Activated CD8-positive, alpha-beta memory T cell treated with anti-CD3 and anti-CD28 coated beads, Interleukin-2, amount 50 U/mL, for 4 hours (primary cell): ENCODE measurements at places on chromosomes 11 and 22.
A peak's percentile ranks its signal among the peaks of the same experiment; 100 is the strongest.

GRCh38 chr11:122709039-122709760, 53.7 kb downstream of the UBASH3B start:
- no peak for DNase-seq

DNA sequence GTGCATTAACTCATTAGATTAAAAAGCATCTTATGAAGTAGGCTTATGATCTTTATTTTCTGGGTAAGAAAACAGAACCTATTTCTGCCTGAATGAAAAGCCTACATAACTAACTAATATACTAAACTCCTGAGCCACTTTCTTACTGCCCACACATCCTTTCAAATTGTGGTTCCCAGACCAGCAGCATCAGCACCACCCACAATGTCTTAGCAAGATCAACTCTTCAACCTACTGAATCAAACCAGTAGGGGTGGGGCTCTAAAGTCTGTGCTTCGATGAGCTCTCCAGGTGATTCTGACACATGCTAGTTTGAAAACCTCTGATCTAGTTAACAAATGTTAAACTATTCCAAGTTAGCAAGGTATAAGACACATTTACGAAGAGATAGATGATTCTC, 462.4 kb downstream of the DLG2 start:
- DNase-seq = no peak

- no peak for DNase-seq
Observed at GRCh38 chr22:30297276-30297990, 8.1 kb upstream of the CASTOR1 start.

DNA sequence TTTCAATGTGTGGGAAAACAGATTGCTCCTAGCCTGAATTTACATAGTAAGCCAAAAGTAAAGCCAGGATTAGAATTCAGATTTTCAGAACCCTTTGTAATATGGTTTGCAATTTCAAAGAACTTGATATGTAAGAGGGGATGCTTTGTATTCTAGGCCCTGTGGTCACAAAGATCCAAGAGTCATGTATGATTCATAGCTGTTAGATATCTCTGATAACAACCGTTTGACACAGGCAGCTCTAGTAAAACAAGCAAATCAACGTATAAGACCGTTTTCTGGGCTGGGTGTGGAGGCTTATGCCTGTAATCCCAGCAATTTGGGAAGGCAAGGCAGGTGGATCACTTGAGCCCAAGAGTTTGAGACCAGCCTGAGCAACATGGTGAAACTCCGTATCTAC, 79.6 kb downstream of the EMSY start:
- DNase-seq = no peak

DNA sequence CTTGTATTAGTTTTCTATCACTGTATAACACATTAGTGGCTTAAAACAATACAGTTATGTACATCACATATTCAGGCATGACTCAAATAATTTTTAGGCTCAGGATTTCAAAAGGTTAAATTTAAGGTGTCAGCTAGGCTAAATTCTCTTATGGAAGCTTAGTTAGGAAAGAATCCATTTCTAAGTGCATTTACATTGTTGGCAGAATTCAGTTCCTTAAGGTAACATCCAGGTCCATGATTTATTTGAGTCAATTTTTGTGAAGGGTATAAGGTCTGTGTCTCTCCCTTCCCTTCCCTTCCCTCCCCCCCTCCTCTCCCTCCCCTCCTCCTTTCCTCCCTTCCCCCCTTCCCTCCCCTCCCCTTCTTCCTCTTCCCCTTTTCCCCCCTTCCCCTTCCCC, 399.0 kb upstream of the CNTN5 start:
- DNase-seq = no peak

DNA sequence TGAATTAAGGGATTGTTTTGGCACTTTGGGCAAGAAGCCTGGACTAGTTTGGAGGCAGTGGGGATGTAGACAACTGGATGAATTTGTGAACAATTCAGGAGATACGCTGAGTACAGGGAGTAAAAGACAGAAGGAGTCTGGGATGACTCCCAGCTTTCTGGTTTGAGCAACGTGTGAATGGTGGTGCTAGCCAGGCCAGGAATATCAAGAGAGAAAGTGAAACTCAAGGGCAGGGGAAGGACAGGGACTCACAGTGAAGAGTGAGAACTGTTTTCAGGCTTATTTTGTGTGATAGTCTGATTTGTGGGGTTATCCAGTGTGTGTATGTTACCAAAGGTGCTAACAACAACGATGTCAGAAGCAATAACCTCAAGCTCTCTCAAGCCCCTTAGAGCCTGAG, 15.9 kb downstream of the CHRM1 start:
- DNase-seq = no peak

DNA sequence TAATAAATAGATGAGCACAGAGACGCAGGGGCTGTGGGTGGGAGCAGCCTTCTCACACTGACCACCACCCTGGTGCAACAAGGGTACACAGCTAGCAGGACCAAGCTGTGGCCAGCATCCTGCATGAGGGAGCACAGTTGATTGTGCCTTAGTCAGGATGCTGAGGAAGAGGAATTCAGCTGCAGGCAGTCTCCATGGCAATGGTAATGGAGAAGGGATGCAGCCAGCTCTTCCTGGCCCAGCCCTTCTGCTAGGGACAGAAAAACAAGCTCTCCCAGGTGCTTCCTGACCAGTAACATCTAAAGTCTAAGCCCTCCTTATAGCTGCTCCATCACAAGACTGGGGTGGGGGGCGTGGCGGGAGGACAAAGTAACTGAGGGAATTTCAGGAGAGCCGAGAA, 363.5 kb downstream of the BUD13 start:
- DNase-seq = no peak

GRCh38 chr11:66339162-66339675, 3.0 kb upstream of the RIN1 start:
- no peak for DNase-seq

DNA sequence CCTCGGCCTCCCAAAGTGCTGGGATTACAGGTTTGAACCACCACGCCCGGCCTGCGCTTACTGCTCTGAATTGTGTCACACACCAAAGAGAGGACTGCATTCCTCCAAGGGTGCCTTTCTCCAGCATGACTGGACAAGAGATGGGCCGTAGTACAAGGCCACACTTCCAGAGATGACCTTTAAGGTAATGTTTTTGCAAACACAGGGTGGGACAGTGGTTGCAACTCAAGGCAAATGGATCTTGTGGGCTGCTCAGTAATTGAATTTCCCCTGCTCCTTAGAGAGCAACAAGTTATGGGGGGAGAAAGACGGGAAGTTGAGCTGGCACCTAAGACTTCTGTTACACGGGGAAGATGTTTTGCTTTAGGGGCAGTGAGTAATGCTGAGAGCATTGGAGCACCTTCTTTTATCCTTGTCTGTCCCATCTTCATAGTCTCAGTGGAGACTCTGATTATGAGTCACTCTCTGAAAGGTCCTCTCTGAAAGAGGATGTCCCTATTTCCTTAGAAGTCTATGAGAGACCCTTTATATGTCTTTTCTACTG, 66.3 kb downstream of the C11orf91 start:
- DNase-seq = no peak

GRCh38 chr22:23130697-23131096, 11.1 kb downstream of the RSPH14 start:
- DNase-seq = no peak

- no peak for DNase-seq
Observed at GRCh38 chr11:121237686-121238658, 54.6 kb upstream of the SC5D start.

GRCh38 chr22:37164505-37164887, 14.8 kb upstream of the IL2RB start:
- DNase-seq = no peak

DNA sequence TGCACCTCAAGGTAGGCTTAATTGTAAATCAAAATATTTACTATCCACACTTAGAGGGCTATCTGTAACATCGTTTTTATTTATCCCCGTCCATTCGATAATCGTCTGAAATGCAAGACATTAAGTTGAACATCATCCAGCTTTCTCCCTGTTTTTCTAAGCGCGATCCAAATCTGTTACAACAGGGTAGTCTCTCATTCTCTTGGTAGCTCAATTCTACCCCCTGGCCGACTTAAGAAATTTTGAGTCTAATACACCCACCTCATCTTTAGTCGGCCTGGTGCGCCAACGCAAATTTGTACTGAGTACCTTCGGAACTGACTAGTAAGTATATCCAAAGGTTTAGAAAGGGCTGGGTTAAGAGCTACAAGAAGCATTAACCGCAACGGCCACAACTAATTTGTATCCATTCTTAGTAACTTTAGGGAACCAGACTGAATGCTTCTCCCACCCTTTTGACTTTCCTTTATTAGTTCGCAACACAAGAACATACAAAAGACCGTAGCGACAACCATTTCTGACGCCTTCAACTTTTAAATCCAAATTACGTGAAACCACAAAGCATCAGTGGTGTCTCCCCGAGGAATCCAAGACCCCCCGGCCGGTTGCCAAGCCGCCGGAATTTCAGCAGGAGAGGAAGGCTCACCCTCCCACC, 1.0 kb upstream of the ZNF143 start:
- DNase-seq = peak; percentile 35

- no peak for DNase-seq
Observed at GRCh38 chr11:128359515-128359914, 227.8 kb downstream of the ETS1 start.

DNA sequence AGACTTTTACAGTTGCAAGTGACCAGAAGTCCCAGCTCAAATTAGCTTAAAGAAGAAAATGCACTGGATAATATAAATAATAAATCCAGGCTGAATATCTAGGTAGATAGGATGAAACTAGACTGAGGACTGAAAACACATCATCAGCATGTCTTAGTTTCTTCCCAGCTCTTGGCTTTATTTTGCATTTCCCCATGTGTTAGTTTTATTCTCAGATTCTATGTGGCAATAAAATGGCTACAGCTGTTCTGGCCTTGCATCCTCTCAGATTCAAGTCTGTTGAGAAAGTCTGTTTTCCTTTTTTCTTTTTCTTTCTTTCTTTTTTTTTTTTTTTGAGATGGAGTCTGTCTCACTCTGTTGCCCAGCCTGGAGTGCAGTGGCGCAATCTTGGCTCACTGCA, 22.6 kb upstream of the CAT start:
- no peak for DNase-seq

DNA sequence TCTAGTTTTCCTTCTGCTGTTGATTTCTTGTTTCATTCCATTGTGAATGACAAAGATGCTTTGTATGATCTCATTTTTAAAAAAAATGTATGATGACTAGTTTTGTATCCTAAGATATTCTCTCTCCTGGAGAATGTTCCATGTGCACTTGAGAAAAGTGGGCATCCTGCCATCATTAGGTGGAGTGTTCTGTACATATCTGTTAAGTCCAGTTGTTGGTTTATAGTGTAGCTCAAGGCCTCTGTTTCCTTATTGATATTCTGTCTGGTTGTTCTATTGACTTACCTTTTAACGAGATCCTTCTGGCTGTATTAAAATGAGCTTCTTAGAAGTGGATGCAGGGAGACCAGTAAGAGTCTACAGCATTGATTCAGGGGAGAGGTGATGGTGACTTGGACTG, 35.2 kb downstream of the SGSM1 start:
- no peak for DNase-seq

DNA sequence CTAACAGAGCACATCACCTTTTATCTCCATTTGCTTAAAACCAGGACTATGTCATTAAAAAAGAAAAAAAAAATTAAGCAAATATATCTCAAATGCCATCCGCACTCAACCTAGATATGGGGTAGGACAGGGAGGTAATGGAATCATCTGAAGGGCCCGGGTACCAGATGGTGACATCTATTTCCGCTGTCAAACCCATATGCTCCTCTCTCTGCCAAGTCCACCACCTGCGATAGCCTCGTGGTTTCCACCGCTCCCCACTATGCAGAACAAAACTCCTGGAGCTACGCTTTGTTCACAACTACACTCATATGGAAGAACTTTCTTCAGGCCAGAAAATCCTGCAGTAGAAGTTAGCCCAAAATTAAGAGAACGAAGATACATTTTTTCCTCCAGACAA, 31.4 kb downstream of the FEZ1 start:
- DNase-seq = no peak

DNA sequence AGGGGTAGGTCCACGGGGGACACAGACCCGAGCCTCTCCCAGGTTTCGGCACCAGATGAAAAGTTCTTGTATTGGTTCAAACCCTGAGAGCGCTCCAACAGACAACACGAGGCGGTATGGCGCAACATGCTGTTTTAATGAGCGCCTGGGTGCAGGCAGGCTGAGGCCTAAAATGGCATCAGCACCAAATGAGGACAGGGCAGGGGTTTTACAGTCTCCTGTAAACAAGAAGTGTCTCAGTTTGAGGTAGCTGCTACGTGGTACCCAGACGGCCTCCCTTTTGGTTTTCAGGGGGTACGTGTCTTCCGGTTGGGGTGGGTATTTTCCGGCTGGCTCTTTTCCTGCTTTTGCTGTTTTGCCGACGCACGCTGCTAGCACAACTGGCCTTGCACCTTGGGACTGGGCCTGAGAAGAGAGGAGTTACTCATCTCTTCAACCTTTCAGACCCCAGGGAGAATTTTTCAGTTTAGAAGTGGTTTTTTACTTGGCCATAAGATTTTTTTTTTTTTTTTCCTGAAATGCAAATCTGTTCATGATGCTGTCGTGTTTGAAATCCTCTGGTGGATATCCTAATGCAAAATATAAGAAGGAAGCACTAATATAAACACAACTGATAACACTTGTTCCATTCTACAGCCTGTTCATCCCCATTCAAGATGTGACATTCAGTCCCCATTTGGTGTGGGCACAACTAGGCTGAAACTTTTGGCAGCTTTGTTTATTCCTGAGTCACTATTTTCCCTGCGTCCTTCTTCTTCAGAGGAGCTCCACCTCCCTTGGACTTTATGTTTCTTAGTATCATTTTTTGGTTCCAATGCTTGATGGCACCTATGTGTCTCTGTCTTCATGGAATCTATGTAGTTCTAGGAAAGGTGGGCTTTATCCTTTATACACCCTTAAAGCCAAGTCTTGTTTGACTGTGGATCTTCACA, 6.5 kb downstream of the PPFIBP2 start:
- DNase-seq = no peak

DNA sequence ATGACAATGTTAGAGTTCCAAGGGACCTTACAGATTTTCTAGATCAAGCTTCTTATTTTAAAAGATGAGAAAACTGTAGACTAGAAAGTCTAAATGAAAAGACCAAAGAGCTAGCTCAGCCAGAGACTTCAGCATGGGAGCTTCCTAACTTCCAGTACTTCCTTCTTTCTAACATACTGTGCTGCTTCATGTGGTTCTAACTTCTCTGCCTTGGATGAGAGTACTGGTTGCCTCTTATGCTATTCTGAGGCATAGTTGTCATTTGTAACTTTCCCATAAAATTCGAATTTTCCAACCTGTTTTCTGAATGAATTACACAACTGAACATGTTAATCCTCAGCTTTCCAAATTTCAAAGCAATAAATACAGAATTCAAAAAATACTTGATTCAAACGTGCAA, 1.8 kb downstream of the MTMR2 start:
- no peak for DNase-seq

DNA sequence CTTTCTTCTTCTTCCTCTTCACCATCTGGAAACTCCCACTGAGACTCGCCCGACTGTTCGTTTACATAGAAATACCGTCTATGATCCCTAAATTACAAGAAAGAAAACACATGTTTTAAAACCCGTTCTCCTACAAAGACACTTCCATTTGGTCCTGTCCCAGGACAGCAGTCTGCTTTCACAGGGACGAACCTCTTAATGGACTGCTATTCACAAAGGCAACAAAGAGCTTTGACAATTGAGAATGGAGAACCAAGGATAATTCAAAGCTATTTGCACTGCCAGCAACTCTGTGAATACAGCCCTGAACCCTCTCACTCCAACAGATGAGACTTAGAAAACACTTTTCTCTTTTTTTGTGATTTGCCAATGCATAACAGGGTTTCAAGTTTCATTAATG, 16.3 kb upstream of the AGBL2 start:
- no peak for DNase-seq

GRCh38 chr22:39456522-39457197, at the start of gene MGAT3:
TSS of gene MGAT3 (plus strand) at chr22:39457012. CDS start at chr22:39487348, 30,336 bp downstream.
- no peak for DNase-seq

GRCh38 chr11:11659567-11660362, 38.0 kb upstream of the GALNT18 start:
- no peak for DNase-seq
